ENCODE measurements at places on chromosomes 2 and 18. TPM values are rescaled to one million over a fixed set of nuclear protein-coding genes. Genes with fewer than 3 reads are reported as not detected.

LCT gene
- not detected for total RNA-seq

PCGF1 gene
- 11.4 TPM for total RNA-seq

PAIP2B gene
- total RNA-seq = 30.7 TPM

DNA sequence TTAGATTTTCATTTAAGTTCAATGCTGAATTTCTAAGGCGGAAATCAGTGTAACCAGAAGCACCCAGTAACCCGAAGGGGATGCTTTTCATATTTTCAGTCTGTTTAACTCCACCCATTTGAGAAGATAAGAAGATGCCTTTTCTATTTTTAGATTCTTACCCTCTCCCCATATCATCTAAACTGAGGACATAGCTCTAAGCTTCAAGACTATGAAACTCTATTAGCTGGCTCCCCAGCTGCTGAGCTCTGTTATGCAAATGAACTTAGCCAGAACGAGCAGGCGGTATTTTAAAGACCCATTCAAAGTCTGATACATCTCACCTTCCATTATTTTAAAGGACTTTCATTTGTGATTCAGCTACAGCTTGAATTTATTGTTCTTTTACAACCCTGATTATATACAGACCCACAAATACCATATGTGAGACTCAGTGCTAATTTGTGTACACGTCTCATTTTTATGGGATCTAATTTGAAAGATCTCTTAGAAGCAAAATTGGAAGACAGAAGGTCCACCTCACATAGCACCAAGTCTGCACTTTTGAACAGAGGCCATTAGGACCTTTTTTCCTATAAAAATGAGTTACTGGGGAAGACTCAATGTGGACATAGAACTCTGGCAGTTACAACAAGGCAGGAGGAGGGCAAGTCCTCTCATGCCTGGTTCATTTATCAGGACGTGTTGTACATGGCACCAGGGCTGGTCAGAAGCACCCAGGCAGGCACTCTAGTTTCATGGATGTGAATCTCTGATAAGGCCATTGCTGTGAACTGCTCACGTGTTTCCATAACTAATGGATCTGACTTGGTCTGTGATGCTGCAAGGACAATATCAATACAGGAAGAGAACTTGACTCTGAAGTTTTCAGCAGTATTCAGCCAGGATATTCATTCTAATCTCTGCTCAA lies 16.3 kb downstream of the CDC42EP3 start:
- no peak for DNase-seq
